ENCODE measurements at places on chromosomes 2 and 18.

DNA sequence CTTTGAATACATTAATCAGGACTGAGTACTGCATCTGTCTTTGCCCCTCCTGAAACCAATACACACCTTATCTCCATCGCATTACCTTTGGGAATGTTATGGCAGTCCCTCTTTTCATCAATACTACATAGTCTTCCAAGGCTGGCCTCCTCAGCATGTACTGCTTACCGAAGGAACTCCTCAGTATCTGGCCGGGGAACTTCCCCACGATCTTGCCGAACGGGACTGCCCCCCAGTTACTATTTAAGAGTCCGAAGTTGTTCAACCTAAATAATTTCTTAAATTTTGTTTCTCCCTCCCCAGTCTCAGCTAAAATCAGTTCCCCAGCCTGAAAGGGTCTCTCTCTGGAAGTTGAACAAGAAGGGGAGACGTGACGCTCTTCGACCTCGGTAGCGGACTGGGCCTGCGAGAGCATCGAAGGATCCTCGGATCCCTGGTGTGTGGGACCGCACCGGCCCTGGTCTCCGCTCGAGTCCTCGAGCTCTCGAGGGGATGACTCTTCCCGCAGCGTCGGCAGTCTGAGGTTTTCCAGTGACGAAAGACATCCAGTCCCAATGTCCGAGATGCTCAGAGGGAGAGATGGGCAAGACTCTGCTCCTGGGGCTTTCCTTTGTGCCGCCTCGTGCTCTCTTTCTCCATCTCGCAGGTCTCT, 489 bp downstream of the TRMT61B start:
- DNase-seq: no peak

DNA sequence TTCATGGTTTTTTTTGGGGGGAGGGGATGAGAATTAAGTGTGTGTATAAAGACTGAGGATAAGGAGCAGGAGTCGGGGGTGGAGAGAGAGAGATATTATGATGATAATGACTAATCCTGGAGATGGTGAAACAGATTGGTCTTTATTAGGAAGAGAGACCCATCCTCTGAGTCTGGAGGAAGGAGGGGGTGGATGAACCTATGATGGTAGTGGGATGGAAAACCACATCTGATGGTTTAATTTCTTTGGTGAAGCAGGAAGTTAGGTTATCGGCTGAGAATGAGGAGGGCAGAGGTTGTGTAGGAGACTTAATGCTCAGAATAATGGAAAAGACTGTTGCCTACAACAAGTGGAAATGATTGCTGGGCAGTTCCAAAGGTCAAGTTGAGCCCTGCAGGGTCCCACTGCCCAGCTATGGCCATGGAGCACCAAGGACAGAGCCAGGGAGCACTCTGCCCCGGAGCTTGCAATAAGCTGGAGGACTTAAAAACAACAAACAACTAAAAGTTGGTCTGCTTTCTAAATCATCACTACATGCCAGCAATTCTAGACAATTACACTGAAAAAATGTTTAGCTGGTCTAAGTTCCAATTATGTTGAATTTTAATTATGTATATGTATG, 7.9 kb downstream of the SLC16A14 start:
- no peak for DNase-seq

DNA sequence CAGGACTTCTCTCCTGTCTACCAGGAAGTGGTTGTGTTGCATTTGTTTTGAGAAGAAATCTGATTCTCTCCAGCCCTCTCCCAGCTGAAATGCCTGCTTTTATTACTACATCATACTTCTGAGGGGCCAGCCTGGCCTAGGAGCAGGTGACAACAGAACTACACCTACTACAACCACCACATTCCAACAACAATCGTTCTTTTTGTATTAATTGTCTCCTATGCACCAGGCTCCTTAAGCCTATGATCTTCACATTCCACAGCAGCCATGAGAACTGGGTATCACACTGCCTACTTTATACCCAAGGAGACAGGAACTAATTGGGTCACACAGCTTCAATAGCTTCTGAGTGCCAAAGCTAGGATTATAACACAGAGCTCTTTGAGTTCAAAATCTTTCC, 167.7 kb downstream of the TDRD15 start:
- no peak for DNase-seq

DNA sequence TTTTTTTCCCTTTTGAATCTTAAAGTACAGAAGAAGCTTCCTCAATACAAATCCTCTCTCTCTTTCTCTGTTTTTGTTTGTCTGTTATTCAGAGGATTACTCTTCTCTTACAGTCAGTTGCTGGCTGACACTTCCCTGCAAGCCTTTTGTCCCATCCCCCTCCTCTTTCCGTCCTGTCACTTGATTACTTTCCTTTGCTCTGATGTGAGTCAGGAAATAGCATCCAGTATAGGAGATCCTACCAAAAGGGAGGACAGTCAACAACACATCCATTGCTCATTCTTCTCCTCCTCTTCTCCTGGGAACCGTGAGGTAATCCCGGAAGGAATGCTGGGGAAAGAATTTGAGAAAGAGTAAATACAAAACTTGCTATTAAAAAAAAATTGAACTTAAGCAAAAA, 79.3 kb upstream of the SCN7A start:
- DNase-seq: no peak

DNA sequence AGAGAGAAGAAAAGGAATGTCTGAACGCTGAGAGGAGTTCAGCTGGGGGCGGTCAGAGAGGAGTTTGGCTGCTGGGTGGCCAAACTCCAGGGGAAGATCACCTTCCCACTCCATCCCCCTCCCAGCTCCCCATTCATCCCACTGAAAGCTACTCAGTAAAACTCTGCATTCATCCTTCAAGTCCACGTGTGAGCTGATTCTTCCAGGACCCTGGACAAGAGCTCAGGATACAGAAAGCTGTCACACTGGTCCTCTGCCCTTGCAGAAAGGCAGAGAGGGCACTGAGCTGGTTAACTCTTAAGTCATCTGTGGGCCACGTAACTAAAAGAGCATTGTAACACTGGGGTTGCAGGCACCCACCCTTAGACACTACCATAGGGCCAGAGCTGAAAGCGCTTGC, 132.1 kb upstream of the ARL4C start:
- no peak for DNase-seq

Data from cortex of kidney (tissue), 1 donor.